Neuronal stem cell (in vitro differentiated cells): ENCODE measurements at places on chromosomes 1 and 21.

DNA sequence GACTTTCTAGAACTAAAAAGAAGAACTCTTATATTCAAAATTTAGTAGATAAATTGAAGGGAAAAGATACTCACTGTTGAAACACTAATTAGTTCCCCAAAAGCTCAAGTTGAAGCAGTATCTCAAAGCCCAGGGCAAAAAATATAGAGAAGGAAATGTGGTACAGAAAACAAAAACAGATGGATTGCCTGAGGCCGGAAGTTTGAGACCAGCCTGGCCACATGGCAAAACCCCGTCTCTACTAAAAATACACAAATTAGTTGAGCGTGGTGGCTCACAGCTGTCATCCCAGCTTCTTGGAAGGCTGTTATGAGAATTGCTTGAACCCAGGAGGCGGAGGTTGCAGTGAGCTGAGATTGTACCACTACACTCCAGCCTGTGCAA lies 36.0 kb downstream of the FAM177B start:
- no peak for DNase-seq

DNA sequence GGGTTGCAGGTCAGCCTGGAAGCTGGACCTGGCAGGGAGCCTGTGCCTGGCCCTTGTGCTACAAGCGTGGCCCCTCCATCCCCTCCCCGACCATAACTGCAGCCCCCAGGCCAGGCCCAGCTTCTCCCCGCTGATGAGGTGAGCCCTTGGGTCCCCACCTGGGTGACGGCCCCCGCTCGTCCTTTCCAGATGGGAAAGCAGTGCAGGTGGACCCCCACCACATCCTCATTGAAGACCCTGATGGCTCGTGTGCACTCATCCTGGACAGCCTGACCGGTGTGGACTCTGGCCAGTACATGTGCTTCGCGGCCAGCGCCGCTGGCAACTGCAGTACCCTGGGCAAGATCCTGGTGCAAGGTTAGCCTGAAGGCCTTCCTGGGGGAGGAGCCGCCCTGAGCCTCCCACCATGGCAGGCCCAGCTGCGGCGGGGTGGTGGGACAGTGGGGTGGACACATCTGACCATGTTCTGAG lies 56.9 kb downstream of the TRIM11 start:
- no peak for DNase-seq

GRCh38 chr1:202088206-202088605 lies 34.5 kb upstream of the GPR37L1 start:
- no peak for DNase-seq

- DNase-seq: no peak
These were observed 10.4 kb downstream of the FGR start for GRCh38 chr1:27624467-27625178.

DNA sequence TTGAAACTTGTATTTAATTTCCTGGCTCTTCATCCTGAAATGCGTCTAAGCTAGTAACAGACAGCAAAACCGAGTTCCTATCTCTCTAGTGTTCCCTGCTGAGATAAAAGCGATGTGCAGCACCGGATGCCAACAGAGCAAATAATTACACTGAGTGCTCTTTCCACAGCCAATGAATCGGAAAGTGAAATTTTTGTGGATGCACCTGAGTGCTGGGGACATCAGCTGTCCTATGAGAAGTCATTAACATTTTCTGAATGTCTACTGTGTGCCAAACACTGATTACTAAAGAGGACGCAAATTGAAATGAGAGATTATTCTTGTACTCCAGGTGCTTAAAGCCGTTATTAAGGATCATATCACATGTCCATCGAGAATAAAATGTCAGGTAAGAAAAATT lies 278.0 kb downstream of the RGS7 start:
- no peak for DNase-seq

- DNase-seq: peak; percentile 94
These were observed at the start of the genes RO60 and UCHL5 for GRCh38 chr1:193059282-193060114. TSS of gene RO60 (plus strand) at chr1:193059612. CDS start at chr1:193069055, 9,443 bp downstream. TSS of gene UCHL5 (minus strand) at chr1:193059360. CDS start at chr1:193059260, 100 bp downstream.

DNA sequence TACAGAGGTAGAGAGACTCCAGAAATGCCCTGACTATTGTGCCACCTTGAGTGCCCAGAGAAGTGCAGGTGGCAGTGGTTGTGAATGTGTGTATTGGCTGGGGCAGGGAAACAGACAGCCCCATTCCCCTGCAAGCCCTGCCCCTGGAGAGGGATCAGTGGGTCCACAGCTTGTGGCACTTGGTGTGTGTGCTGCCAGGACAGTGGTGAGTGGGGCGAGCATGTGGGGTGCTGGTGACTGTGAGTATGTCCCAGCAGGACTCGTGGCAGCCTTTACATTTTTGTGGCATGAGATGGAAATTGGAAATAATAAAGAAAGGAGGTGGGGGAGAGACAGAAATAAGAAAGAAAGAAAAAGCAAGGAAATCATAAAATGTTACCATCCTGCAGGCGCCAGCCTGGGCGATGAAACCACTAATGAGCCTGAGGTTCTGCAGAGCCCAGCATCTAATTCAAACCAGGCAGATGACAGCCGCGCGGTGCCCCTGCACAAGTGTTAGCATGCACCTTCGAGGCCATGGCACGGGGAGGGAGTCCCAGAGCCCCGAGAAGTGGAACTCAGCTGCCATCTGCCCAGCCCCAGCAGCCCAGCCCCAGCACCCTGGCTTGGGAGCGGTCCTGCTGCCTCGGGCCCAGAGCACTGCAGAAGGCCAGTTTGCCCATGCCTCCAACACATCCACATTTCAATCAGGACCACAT lies 49.1 kb upstream of the ZBTB40 start:
- DNase-seq: no peak

GRCh38 chr1:24727501-24728216 lies 17.6 kb upstream of the CLIC4 start:
- no peak for DNase-seq

- no peak for DNase-seq
These were observed 4.8 kb downstream of the FASLG start for GRCh38 chr1:172663732-172664131.

DNA sequence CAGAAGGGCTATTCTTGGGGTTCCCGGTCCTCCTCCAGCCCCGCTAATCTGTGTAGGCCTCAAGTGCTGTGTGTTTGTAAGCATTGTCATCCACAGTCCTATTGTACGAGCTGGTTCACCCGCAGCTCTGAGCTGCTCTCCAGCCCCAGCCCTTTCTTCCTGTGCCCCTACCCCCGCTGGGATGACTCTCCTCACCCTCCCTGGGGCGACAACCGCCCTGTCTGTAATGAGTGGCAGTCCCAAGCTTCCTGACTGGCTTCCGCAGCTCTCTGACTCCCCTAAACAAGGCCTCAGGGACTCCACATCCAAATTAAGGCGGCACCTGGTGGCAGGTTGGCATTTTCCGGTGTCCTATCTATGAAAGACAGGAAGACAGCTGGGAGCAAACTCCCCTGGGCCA lies 45.8 kb downstream of the TFF3 start:
- DNase-seq: no peak

- DNase-seq: no peak
These were observed 594.2 kb upstream of the ADAMTS5 start for GRCh38 chr21:27561116-27561515.

DNA sequence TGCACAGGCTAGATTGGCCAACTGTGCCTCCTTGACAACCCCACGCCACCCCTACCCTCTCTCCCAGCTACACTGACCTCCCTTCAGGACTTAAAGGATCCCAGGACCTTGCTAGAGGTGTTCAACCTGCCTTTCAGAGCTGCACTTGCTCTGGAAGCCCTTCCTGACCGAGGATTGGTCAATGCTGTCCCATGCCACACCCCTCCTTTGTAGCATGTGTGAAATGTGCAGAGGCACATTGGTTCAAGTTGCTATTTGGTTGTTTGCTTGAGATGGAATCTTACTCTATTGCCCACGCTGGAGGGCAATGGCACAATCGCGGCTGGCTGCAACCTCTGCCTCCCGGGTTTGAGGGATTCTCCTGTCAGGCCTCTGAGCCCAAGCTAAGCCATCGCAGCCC lies 21.8 kb downstream of the ACTA1 start:
- no peak for DNase-seq

GRCh38 chr1:241825581-241825980 lies 22.4 kb upstream of the EXO1 start:
- DNase-seq: no peak

DNA sequence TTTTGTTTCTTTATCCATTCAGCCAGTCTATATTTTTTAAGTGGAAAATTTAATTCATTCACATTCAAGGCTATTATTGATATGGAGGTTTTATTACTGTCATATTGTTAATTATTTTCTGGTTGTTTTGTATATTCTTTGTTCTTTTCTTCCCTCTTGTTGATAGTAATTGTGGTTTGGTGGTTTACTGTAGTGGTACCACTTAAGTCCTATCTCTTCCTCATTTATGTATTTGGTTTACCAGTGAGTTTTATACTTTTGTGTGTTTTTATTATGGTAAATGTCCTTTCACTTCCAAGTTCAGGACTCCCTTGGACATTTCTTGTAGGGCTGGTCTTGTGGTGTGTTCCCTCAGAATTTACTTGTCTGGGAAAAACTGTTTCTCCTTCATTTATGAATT lies 28.1 kb upstream of the PM20D1 start:
- no peak for DNase-seq

- no peak for DNase-seq
These were observed 47.7 kb downstream of the SYCP1 start for GRCh38 chr1:114902343-114902742.

DNA sequence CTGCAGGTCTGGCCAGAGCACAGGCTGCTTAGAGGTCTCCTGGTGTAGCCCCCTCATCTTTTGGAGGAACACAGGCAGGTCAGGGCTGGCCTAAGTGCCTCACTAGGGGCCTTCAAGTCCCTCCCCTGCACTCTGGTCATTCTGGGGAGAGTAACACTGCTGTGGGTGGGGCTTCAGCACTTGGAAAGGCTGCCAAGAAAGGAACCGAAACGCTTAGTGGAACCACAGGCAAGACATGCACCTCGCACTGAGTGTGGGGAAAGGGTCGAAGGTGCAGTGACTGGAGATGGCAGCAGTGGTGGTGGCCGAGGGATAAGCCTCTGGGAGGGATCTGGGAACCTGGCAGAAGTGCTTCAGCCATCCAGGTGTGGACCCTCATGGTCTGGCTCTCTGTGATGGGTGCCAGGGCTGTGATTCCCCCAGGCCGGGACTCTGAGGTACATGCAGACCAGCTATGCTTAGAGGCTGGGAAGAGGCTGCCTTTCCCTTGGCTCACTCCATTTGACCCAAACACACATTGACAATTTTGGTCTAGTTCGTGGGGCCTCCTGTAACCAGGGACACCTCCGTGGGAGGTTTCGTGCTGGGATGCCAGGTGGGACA lies 182.9 kb upstream of the CSF3R start:
- no peak for DNase-seq

DNA sequence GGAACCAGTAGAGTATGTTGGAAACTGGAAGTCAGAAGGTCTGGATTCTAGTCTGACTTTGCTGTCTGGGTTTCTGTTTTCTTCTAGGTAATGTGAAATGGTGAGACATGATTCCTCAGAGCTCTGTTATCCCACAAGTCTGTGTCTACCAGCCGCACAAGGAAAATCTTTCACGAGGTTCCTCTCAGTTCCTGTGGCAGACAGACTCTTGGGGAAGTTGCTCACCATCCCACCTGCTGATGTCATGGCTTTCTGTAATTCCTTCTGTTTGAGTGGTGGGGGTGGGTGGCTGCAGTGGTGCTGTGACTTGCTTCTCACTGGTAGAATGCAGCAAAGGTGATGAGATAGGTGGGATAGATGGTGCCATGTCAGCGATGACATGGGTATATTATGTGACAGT lies 17.1 kb upstream of the SCMH1 start:
- DNase-seq: no peak

DNA sequence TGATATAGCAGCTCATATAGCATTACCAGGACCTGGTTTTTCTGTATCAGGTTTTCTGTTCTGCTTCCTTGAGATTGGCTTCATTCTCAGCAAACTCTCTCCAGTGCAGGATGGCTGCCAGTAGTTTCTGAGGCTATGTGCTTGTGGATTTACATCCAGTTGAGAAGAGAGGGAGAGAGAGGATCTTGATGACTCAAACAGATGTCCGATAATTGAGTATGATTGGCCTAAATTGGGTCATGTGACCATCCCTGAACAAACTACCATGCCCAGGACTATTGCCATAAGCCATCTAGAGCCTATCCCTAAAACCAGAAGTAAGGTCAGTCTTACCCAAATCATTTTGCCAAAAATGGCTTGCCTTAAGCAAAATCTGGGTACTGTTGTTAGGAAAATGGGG lies 18.1 kb upstream of the PSMA5 start:
- no peak for DNase-seq

DNA sequence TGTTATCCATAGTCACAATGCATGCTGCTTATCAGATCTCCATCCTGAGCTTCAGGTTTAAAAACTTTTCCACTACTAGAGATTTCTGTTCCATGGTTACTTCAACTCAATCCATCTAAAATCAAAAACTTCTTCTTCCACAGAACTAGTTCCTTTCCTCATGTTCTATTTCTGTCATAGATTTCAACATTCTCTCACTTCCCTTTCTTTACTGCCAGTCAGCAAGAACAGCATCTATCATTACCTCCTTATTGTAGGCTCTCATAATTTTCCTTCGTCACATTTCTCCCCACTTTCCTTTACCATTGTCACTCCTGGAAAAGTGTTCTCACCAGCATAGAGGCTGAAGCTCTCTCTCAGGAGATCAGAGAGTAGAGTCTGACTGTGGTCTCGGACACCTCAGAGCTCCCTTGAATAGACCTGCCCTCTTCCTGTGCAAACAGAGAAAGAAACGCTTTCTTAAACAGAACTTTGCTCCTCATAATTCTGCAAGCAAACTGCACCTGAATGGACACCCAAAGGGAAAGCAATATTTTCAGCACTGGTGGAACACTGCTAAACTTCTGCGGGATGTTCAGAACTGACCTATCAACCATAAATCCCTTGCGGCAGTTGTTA lies 48.7 kb upstream of the KIRREL1 start:
- no peak for DNase-seq

DNA sequence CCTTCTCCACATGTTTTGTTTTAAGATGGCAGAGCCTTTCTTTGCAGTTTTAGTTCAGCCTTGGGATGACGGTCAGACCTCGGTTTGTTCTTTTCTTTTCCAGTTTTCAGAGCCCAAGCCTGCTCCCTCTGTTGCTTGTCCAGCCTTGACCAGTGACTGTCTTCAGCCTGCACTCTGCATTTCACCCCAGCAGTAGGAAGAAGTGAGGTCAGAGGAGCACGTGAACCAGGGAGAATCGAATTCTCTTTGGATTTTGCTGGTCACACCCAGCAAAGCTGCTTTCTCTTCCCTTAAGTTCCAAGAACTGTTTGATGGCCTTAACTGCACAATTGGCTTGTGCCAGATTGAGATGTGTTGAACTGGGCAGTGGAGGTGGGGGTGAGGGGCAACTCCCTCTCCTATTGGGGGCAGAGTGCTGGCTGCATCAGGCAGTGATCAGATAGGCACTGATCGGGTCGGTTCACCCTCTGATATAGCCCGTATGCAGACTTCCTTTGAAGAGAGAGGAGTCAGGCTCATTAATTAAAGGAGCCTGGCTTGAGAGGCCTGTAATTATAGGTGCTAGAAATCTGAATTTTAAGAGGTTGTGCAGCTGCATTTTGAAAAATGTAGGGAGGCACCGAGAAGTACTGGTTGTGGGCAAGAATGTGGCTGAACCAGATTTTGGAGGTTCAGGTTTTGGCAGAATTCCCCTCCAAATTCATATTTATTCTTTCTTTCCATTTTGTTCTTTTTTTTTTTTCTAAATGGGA lies 42.4 kb downstream of the PEX14 start:
- DNase-seq: no peak

- no peak for DNase-seq
These were observed 17.0 kb upstream of the TCEA3 start for GRCh38 chr1:23441446-23442148.
